ENCODE measurements at places on chromosomes 7 and 10.

- H3K4me3 ChIP-seq: no peak overlapping the region
- no peak for DNase-seq
- no peaks in the 10 kb centered on the region for H3K4me1 ChIP-seq
- H3K36me3 ChIP-seq: no peaks in the 10 kb centered on the region
These were observed 103.8 kb downstream of the FZD1 start for GRCh38 chr7:91367812-91368578.

GRCh38 chr10:113491967-113492565, 60.8 kb upstream of the HABP2 start:
- H3K4me1 ChIP-seq: no peaks in the 10 kb centered on the region
- H3K36me3 ChIP-seq: no peaks in the 10 kb centered on the region
- H3K4me3 ChIP-seq: no peak overlapping the region

DNA sequence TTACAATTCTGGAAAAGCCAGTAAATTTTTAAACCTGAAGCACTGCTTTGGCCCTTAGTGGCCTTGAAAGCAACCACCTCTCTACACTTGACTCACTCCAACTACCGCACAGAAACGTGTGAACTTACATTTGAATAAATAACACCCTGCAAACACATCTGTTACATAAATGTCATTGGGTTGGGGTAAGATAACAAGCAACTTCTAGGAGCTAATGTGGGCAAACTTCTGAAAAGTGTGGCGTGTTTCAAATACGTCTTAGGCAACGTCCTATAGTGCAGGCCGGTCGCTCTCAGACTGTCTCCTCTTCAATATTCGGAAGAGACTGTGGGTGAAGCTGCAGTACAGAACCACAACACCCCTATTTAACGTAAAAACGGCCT, 474 bp downstream of the ORC5 start:
- H3K27ac ChIP-seq: peak overlapping the region; percentile 84
- peak overlapping the region; percentile 61 for H3K4me3 ChIP-seq
- peaks cover 4% of the 10 kb centered on the region for H3K4me1 ChIP-seq
- DNase-seq: no peak
- H3K36me3 ChIP-seq: no peaks in the 10 kb centered on the region

DNA sequence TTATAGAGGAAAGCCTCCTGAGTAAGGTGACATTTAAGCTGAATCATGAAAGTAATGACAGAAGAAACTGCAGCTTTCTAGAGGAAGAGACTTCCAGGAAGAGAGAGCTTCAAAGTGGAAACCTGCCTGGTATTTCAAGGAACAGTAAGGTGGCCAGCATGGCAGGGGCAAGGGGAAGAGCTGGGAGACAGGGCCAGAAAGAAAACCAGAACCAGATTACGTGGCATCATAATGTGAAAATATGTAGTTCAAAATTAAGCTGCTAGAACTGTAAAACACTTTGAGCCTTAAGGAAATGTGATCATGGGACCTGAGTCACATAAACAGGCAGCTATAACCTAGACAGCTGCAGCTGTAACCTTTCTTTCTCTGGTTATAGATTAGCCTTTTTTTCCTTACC, 238.0 kb upstream of the FOXK1 start:
- no peak overlapping the region for H3K27ac ChIP-seq
- no peaks in the 10 kb centered on the region for H3K36me3 ChIP-seq
- H3K27me3 ChIP-seq: no peaks in the 10 kb centered on the region
- no peaks in the 10 kb centered on the region for H3K4me1 ChIP-seq
- DNase-seq: no peak
- H3K4me3 ChIP-seq: no peak overlapping the region

DNA sequence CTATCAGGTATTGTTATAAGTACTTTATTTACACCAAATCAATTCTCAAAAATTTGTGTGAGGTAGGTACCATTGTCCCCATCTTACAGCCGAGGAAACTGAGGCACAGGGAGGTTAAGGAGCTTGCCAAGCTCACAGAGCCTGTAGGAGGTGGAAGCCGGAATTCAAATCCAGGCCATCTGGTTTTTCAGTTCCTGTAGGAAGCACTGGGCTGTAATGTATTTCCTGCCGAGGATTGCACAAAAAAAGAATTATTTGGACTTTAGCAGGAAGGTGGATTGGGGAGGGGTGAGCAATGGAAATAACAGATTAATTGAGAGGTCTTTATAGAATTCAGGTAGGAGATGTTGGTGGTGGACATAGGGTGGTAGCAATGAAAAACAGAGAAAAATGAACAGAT, 315.3 kb upstream of the AUTS2 start:
- no peaks in the 10 kb centered on the region for H3K36me3 ChIP-seq
- H3K27me3 ChIP-seq: no peaks in the 10 kb centered on the region
- DNase-seq: no peak
- H3K4me1 ChIP-seq: no peaks in the 10 kb centered on the region
- H3K27ac ChIP-seq: no peak overlapping the region

DNA sequence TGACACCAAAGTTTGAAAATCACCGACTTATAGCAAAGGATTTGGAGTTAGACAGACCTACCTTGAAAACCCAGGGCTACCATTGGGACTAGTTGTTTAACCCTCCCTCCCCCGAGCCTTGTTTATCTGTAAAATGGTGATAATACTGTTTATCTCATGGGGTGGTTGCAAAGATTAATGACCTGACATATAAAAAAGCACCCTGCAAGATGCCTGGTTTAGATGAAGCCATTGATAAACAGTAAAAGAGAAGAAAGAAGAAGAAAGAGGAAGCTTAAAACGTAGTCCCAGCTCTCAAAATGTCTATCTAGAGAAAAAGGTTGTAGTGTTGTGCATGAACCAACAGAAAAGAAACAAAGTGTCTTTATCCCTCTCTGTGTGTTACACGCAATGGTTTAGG, 145.7 kb downstream of the FGFR2 start:
- H3K27ac ChIP-seq: no peak overlapping the region
- no peak overlapping the region for H3K4me3 ChIP-seq
- no peaks in the 10 kb centered on the region for H3K4me1 ChIP-seq
- no peaks in the 10 kb centered on the region for H3K36me3 ChIP-seq

GRCh38 chr10:132265890-132266496, 41.8 kb downstream of the STK32C start:
- H3K4me1 ChIP-seq: peaks cover 5% of the 10 kb centered on the region
- H3K27me3 ChIP-seq: no peaks in the 10 kb centered on the region
- DNase-seq: no peak
- no peak overlapping the region for H3K4me3 ChIP-seq

- no peaks in the 10 kb centered on the region for H3K36me3 ChIP-seq
- no peaks in the 10 kb centered on the region for H3K27me3 ChIP-seq
- no peak overlapping the region for H3K4me3 ChIP-seq
- H3K27ac ChIP-seq: no peak overlapping the region
- H3K4me1 ChIP-seq: no peaks in the 10 kb centered on the region
These were observed 13.9 kb downstream of the CHAT start for GRCh38 chr10:49627644-49628247.

DNA sequence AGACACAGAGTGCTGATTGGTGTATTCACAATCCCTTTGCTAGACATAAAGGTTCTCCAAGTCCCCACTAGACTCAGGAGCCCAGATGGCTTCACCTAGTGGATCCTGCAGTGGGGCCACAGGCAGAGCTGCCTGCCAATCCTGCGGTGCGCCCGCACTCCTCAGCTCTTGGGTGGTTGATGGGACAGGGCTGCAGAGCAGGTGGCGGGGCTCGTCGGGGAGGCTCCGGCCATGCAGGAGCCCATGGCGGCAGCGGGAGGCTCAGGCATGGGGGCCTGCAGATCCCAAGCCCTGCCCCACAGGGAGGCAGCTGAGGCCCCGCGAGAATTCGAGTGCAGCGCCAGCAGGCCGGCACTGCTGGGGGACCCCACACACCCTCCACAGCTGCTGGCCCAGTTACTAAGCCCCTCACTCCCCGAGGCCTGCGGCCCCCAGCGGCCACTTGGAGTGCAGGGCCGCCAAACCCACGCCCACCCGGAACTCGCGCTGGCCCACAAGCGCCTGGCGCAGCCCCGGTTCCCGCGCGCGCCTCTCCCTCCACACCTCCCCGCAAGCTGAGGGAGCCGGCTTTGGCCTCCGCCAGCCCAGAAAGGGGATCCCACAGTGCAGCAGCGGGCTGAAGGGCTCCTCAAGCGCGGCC, 7.7 kb upstream of the BET1 start:
- no peaks in the 10 kb centered on the region for H3K27me3 ChIP-seq
- no peak overlapping the region for H3K27ac ChIP-seq
- no peak for DNase-seq

DNA sequence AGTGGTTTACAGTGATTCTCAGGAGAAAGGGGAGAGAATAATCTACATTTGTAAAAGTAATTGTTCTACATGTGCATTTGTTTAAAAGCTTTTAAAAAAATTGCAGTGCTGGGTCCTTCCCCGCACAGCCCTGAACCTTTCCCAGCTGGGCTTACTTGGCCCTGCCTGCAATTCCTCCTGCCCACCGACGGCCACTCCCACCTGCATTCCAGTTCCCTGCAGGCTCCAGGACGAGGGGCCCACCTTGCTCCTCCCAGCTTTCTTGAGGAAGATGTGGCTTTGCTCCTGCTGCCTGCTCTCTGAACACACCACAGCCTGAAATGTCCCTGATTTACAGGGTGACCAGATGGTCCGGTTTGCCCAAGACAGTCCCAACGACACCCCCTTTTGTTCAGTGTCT, 222.7 kb downstream of the PRPF18 start:
- no peak for DNase-seq
- H3K4me1 ChIP-seq: no peaks in the 10 kb centered on the region
- H3K27me3 ChIP-seq: no peaks in the 10 kb centered on the region
- no peak overlapping the region for H3K27ac ChIP-seq

DNA sequence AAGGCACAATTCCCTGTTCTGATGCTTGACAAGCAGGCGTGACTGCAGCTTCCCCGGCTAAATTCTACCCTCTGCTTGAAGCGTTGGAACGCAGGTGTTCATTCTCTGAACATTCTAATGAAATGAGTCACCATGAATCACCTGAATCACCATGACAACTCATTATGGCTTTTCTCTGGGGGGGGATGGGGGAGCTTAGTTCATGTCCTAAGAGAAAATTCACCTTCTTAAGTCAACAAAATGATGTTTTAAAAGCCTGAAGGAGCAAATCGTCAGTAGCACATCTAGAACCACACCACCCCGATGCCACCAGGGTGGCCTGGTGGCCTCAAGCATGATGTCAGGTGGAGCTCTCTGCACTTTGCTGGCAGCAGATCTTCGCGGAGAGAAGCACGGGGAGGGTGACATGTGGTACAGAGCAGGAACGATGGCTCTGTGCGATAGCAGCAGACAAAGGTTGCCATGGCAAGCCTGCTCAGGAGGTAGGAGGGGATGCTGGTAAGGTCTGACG, 33.7 kb downstream of the DDC start:
- H3K4me1 ChIP-seq: no peaks in the 10 kb centered on the region
- no peak overlapping the region for H3K27ac ChIP-seq
- DNase-seq: no peak
- no peaks in the 10 kb centered on the region for H3K36me3 ChIP-seq
- no peak overlapping the region for H3K4me3 ChIP-seq

DNA sequence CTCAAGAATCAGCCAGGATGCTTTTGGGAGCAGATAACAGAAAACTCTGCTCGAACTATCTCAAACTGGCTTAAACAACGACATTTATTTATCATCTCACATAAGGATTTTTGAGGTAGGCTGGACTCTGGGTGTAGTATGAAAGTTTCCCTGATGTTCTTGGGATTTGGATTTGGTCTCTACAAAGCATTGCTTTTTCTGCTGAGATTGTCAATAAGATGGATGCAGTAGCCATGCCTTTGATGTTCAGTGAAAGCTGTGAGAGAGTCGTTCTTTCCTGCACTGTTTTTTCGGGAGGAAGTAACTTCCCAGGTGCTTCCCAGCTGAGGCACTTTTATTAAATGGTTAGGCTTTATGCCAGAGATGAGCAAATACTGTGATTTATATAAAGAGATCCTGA, 181.1 kb downstream of the PRKG1 start:
- H3K27ac ChIP-seq: no peak overlapping the region
- DNase-seq: no peak
- no peak overlapping the region for H3K4me3 ChIP-seq
- H3K4me1 ChIP-seq: no peaks in the 10 kb centered on the region
- no peaks in the 10 kb centered on the region for H3K27me3 ChIP-seq

DNA sequence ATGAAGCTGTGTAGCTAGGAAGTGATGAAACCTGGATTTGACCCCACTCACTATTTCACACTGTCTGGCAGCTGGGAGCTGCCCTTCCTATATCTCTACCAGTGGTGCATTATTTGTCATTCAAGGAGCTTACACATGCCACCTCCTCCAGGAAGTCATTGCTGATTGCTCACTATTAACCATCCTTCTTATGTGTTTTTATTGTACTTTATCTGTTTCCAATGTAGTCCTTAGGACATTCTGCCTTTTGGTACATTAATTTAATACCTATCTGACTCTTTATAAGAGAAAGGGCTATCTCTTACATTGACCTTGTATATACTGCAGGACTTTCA, 31.0 kb downstream of the HHEX start:
- no peaks in the 10 kb centered on the region for H3K4me1 ChIP-seq
- no peaks in the 10 kb centered on the region for H3K27me3 ChIP-seq
- H3K36me3 ChIP-seq: no peaks in the 10 kb centered on the region
- no peak for DNase-seq
- no peak overlapping the region for H3K4me3 ChIP-seq

GRCh38 chr10:122117475-122117874, 128.5 kb downstream of the TACC2 start:
- no peaks in the 10 kb centered on the region for H3K36me3 ChIP-seq
- H3K27me3 ChIP-seq: no peaks in the 10 kb centered on the region
- peak overlapping the region; percentile 96 for H3K27ac ChIP-seq

DNA sequence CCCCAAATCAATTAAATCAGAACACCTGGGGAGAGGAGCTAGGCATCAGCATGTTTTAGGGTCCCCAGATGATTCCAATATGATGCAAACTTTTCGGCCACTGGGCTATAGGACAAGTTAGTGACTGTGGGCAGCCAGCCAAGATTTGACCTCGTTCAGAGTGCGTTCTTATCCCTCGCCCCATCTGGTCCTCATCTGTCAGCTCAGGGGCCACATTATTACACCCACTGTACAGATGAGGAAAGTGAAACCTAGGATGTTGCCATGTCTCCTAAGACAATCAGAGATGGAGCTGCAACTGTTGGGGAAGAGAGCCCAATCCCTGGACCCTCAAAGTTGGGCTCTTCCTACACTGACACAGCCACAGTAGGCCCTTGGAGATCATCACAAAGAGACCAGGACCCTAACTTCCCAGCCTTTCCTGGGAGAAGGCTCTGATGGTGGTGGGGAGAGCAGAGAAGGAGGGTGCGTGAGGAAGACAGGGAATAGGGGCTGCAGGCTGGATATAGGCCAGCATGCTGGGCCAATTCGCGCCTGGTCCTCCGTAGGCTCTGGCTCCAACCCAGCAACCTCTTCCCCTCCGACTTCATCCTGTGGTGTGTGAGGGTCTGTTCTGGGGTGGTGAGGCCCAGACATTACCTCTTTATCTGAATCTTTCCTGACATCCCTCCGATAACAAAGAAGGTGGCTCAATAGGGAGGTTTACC, 109.4 kb upstream of the ZMIZ1 start:
- no peaks in the 10 kb centered on the region for H3K4me1 ChIP-seq
- H3K36me3 ChIP-seq: no peaks in the 10 kb centered on the region
- no peak for DNase-seq

DNA sequence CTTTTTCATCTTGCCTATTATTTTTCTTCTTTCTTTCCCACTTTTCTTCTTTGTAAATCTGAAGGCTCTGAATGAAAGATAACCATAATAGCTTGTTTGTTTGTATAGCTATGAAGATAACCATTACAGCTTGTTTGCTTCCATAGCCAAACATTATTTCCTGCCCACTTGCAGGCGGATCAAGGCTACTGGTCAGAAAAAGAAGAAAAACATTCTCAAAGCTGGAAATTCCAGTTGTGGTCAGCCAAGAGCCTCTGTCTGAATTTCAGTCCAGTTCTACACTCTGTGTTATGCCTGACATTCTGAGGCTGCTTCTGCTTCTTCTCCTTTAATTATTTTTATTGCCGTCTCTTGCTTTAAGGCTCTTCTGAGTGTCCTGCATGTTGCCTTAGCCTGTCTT, 48.9 kb downstream of the TMEM178B start:
- H3K27me3 ChIP-seq: no peaks in the 10 kb centered on the region
- no peaks in the 10 kb centered on the region for H3K4me1 ChIP-seq
- no peak overlapping the region for H3K4me3 ChIP-seq
- no peak for DNase-seq
- no peak overlapping the region for H3K27ac ChIP-seq

All from prostate gland (tissue), 2 donors.